ENCODE measurements at places on chromosomes 12 and 14.

DNA sequence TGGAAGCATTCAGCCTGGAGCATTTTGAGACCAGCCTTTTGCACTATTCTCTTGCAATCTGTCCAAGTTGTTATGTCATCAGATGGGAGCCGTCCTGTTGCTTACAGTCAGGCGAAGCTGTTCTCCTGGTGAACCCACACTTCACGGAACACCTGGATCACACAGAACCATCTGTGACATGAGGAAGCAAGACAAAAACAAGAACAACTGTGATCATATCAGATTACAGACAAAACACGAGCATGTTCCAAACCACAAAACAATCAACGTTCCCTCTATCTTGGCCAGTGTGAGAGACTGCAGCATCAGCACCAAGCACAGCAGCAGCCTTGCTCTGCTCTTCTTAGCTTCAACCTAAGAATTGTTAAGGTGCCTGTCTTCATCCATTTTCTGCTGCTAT, 180.5 kb upstream of the SFSWAP start:
- DNase-seq = no peak

DNA sequence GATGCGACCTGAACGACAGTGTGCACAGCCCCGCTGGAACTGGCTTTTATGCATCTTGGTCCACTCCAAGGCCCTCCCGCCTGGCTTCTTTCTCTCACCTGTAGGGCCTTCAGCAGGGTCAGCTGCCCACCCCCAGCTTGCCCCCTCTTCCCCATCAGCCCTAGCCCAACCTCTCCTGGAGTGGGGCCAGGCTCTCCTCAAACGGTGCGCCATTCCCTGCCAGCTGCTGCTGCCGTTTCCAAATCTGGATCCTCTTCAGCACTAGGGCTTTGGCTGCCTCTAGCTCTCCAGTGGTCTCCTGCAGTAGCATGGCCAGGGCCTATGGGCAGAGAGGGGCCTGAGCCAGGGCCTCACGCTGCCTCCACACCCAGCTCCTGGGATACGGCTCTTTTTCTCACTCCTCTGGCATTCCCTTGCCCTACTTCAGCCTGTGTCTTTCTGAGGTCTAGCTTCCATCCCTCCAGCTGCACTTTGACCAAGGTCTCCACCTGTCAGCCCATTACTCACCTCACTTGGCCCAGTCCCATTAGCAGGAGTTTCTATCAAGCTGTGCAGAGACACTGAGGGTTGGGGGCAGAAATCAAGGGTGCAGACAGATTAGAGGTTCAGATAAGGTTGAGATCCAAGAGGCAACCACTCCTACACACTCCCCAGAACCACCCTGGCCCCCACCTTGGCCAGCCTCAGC, 5.0 kb downstream of the STAT6 start:
- no peak for DNase-seq

DNA sequence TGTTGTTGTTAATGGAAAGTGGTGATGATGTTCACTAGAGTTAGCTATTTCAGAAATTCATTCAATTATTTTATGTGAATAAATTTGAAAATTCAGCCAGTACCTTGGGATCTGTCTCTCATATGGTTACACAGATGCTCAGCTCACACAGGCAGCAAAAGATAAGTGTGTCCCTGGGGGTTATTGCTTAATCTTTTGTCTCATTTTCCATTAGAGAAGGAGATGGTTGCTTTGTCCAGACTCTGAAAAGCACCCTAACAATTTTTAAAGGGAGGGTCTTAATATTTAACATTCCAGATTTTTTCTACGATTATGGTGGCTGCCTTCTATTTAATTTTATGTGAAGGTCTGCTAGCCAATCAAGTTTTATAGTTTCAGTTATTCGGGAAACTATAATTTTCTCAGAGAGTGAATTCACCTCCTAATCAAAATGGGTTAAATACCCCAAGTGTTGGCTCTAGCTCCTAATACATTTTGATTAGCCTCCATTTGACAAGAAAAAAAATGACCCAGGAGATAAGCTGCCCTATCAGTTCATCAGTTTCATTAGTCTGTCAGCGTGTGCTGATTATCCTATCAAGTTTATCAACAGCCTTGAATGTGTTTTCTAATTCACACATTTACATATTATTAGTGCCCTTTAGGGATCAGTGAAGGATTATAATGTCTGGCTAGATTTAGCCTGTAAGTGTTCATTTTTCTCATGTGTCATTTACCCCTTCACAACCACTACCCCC, 282.1 kb downstream of the TMTC2 start:
- DNase-seq = no peak

DNA sequence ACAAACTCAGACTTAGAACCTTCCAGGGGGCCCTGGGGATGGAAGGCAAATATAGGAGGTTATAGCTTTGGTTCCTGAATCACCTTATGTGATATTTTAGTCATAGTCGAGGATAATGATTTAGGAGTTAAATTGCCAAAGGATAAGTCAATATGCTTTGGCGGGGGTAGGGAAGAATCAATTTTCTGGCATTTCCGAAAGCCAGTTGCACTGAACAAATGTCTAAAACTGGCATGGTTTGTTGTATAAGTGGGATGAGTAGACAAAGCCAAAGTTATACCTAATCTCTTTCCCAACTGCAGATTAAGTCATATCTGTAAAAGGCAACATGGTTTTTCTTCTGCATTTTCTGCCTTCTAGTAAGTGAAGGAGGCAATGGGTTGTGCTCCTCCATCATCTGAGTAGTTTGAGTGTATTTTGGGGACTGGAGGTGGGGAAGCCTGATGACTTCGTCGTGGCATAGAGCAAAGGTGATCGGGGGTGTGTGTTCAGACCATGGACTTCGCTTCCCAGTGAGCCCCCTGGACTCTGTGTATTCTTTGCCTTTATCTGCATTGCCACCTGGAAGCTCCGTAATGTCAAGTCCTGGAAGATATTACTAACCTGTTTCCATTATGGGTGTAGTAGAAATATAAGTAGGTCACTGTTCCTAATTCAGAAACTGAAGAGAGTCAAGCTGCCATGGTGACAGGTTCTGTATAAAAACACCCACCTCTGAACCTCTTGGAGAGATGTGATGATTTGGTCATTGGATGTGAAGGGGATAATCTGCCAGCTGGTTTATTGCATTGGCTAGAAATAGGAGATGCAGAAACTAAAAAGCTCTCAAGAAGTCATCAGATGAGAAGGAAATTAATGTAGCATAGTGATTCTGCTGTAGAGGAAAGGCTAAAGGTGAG, 24.5 kb downstream of the PPFIBP1 start:
- DNase-seq = no peak

DNA sequence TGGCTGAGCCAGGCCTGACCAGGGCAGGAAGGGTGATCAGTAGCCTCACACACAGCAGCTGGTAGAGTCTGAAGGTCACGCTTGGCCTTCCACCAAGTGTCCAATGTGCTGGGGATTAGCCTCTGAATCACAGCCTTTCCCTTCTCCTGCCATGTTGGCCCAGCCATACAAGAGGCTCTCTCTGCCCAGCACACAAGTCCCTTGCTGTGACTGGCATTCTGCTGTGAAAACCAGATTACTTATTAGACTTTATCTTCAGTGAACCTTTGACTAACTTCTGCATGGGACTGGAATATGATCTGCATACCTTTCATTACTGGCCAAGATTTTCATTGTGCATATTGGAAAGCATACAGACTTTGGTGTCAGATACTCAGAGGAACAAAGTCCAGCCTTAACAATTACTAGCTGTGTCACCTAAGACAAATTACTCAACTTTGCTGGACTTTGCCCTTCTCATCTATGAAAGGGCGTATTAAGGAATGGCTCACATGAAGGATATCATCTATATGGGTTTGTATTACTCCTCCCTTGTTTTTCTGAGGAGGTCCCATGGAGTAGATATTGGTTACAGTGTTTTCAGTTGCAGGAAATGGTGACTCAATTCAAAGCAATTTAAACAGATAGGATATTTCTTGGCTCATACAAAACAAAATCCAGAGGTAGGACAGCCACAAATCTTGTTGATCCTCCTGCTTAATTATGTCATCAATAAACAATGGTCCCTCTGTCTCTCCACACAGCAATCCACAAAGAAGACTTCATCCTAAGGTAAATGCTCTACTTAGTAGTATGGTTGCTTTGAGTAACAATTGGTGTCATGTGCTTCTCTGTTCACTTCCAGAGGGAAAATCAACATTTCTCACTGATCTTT, 99.6 kb downstream of the DYRK2 start:
- DNase-seq = no peak

DNA sequence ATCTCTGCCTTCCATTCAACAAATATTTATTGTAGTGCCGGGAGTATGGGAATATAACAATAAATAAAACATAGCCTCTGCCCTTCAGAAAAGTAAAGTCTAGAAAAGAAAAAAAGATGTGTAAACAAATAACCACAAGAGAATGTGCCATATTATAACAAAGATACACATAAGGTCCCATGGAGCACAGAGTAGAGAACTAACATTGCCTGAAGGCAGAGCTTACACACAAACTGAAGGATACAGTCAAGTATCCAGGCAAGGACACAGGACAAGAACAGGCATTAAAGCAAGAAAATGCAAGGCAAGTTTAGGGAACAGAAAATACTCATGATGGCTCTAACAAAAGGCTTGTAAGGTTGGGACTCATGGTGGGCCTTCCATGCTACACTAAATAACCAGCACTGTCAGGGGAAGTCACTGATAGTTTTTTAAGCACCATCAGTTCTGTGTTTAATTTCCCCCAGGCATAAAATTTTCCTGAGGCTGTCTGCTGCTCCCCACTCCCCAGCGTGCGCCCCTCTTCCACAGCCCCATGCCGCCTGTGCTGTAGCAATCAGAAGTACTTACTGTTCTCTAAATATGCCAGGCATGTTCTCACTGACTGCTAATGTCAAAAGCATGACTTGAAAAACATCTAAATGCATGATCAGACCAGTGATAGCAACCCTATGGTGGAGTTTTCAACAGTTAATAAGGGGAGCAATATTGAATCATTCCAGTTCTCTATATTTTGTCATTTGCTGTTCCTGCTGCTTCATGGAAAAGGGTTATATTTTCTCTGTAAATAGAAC, 77.8 kb downstream of the ANKS1B start:
- DNase-seq = no peak

GRCh38 chr12:122527478-122527944, 462 bp downstream of the KNTC1 start:
- peak; percentile 36 for DNase-seq

DNA sequence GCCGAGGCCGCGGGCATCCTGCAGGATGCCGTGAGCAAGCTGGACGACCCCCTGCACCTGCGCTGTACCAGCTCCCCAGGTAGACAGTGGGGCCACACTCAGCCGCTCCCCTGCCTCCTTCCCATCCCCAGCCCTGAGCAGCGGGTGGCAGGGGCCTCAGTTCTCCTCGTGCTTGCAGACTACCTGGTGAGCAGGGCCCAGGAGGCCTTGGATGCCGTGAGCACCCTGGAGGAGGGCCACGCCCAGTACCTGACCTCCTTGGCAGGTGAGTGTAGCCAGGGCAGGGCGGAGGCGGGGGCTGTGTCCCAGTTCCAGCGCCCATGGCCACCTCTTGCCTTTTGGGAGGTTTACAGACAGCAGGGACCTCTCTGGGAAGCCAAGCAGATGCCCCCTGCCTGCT, 22.9 kb downstream of the HIP1R start:
- no peak for DNase-seq

DNA sequence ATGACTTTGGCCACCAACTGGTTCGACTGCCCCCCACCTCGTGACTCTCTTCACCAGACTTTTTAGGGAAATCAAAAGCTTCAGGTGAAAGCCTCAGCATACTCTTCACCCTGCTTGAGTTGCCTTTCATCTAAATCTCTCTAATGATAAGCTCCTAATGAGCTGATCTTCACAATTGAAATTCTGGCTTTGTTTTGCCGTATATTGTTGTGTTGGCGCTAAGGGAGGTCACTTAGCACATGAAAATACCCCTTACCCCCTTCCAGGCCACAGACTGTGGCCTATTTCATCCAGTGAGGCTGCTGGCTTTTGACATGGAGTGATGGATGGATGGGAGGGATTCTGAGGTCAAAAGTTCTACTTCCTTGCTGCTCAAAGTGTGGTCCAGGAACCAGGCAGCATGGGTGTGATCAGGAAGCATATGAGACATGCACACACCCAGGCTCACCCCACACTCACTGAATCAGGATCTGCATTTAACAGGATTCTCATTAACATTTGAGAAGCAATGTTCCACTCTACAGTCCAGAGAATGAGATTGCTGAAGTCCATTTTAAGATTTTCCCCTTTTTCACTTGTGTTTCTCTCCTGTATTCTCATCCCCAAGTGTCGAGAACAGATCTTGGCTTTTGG, 131.4 kb downstream of the DACT1 start:
- no peak for DNase-seq

- no peak for DNase-seq
Observed at GRCh38 chr12:122661938-122662337, 41.2 kb downstream of the HCAR2 start.

GRCh38 chr12:62843716-62844115, 91.2 kb downstream of the PPM1H start:
- DNase-seq = no peak

- DNase-seq = no peak
Observed at GRCh38 chr12:4153343-4153892, 120.1 kb upstream of the CCND2 start.

GRCh38 chr12:41745593-41745992, 399.1 kb downstream of the GXYLT1 start:
- no peak for DNase-seq

- DNase-seq = no peak
Observed at GRCh38 chr12:105897311-105897725, 241.4 kb downstream of the NUAK1 start.

Measured in Jurkat, Clone E6-1 (cell line).